Panc1 (cell line): ENCODE measurements at places on chromosomes 7 and 10. TPM values are rescaled to one million over a fixed set of nuclear protein-coding genes. Genes with fewer than 3 reads are reported as not detected.

Gene DYNC1I1
- 0.13 TPM for total RNA-seq

Gene AMZ1
- total RNA-seq, result 0.57 TPM

Gene BRAF
- total RNA-seq, result 26.3 TPM

Gene TDRD1
- not detected for total RNA-seq

Gene CPED1
- 0.39 TPM for total RNA-seq

Gene LRRD1
- 0.05 TPM for total RNA-seq

Gene ADAM12
- 0.10 TPM for total RNA-seq

Gene SLC25A13
- 69.4 TPM for total RNA-seq

Gene PCDH15
- 0.18 TPM for total RNA-seq

Gene FAM241B
- 29.1 TPM for total RNA-seq

DNA sequence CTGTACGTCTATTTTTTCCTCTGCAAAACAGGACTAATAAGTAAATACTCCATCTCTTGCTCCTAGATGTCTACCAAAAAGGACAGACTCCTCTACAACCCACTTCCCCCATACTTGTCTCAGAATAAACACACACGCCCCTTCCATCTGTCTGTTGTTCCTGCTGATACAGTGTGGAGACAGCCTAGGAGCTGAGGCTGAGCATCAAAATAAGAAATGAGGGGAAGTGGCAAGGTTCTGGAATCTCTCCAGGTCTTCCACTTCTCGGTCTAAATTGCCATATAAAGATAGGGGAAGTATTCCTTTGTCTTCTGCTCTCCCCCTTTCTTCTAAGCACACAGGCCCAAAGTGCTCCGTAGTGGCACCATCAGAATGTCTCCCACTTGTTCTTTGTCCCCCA is 30.8 kb upstream of the VSIR start:
- no peaks in the 10 kb centered on the region for H3K27me3 ChIP-seq
- no peaks in the 10 kb centered on the region; the same call in 1 of the 2 replicates for H3K4me1 ChIP-seq
- no peak overlapping the region for H3K27ac ChIP-seq

- H3K4me1 ChIP-seq, result no peaks in the 10 kb centered on the region
- no peak overlapping the region for H3K4me3 ChIP-seq
- H3K36me3 ChIP-seq, result no peaks in the 10 kb centered on the region
- H3K27ac ChIP-seq, result no peak overlapping the region
- DNase-seq, result no peak
Measured at GRCh38 chr7:92732316-92733036, 103.9 kb downstream of the CDK6 start.

DNA sequence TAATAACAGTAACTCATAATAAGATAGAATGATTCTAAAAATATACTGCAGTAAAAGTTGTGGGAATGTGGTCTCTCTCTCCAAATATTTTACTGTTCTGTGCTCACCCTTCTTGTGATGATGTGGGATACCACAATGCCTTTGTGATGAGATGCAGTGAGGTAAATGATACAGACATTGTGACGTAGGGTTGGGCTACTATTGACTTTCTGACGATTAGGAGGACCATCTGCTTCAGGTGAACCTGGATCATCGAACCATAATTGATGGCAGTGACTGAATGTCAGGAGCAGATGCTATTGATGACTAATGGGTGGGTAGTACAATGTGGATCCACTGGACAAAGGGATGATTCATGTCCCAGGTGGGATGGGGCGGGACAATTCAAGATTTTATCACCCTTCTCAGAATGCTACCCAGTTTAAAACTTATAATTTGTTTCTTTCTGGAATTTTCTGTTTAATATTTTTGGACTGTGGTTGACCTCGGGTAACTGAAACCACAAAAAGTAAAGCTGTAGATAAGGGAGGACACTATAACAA is 73.9 kb upstream of the ARMC3 start:
- H3K36me3 ChIP-seq, result no peaks in the 10 kb centered on the region
- H3K27me3 ChIP-seq, result no peaks in the 10 kb centered on the region
- no peak overlapping the region for H3K4me3 ChIP-seq
- H3K27ac ChIP-seq, result no peak overlapping the region

DNA sequence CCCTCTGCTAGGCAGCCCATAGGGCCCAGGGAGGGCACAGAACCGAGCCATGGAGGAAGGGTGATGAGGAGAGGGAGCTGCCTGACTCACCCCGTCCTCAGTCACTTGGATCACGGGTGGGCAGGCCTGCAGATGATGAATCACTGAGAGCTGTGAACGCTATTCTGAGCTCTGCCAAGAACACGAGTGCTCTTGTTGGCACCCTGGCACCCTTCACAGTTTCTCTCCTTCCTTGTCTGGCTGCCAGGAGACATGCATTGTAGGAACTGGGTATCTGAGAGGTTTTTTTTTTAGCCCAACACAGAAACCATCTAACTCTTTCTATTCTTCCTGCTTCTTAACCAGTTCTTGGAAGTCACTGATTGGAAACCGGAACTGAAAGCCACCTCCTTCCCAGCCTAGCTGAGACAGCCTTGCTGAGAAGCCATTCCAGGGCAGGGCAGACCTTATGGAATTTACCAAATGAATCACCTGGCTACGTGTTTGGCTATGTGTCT is 82.1 kb downstream of the SLC37A3 start:
- H3K4me3 ChIP-seq, result no peak overlapping the region
- no peaks in the 10 kb centered on the region for H3K36me3 ChIP-seq
- peaks cover 23% of the 10 kb centered on the region for H3K4me1 ChIP-seq
- no peaks in the 10 kb centered on the region for H3K27me3 ChIP-seq
- H3K27ac ChIP-seq, result no peak overlapping the region
- peak; percentile 25 for DNase-seq

GRCh38 chr10:104472505-104472904 is 118.9 kb downstream of the CFAP58 start:
- H3K27me3 ChIP-seq, result no peaks in the 10 kb centered on the region; the same call in none of the 2 replicates
- H3K4me3 ChIP-seq, result no peak overlapping the region
- no peak overlapping the region for H3K27ac ChIP-seq
- H3K4me1 ChIP-seq, result no peaks in the 10 kb centered on the region

GRCh38 chr7:139886206-139886605 is 57.1 kb downstream of the TBXAS1 start:
- H3K36me3 ChIP-seq, result no peaks in the 10 kb centered on the region
- DNase-seq, result no peak
- no peak overlapping the region for H3K4me3 ChIP-seq
- H3K27ac ChIP-seq, result no peak overlapping the region

DNA sequence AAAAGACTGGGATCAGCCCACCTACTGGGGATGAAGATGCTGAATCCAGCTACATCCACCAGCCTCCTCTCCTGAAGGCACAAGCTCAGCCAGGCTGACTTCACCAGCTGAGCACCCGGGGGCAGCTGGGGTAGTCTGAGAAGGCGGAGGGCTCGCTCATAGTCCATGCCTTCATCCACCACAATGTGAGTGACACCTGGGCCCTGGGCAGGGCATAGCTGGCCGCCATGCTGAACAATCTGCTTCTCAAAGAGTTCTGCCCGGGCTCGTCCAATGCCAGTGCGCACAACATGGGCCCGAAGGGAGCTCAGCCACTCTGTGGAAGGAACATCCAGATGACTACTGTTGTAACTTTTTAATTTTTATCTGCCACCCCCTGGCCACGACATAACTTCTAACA is 2.2 kb downstream of the POLL start:
- peaks cover 13% of the 10 kb centered on the region for H3K4me1 ChIP-seq
- no peak for DNase-seq
- H3K4me3 ChIP-seq, result no peak overlapping the region
- no peaks in the 10 kb centered on the region for H3K27me3 ChIP-seq

DNA sequence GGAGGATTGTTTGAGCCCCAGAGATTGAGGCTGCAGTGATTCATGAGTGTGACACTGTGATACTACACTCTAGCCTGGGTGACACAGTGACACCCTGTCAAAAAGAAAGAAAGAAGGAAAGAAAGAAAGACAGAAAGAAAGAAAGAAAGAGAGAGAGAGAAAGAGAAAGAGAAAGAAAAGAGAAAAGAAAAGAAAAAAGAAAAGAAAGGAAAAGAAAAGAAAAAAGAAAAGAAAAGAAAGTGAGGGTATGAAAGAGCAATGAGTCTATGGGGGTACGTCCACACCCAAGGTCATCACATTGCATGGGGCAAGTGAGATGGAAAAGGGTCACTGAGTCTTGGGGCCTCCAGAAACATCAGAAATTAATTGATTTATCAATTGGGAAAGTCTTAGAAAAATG is 135.2 kb upstream of the CSTF2T start:
- H3K4me3 ChIP-seq, result no peak overlapping the region
- no peaks in the 10 kb centered on the region for H3K27me3 ChIP-seq
- no peak overlapping the region for H3K27ac ChIP-seq
- H3K4me1 ChIP-seq, result no peaks in the 10 kb centered on the region

DNA sequence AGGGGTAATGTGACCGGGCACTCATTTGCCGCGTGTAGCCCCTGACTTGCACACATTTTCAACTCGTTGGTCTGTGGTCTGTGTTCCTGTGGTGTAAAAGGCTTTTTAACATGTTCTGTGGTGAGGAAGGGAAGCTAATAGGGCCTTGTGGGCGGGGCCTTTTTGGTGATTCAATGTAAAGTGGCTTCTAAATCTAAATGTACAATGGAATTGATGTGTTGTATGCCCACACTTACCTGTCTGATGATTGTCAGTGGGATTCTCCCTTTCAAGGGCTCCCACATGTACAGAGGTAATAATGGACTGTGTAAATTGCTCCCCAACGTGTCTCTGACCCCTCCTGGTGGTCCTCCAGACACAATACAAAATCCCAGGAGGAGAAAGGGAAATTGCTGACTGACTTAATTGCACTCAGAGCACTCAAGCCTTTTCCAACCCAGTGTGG is 43.1 kb upstream of the GATAD1 start:
- no peak for DNase-seq
- no peaks in the 10 kb centered on the region for H3K4me1 ChIP-seq
- peaks cover 9% of the 10 kb centered on the region for H3K36me3 ChIP-seq
- H3K4me3 ChIP-seq, result no peak overlapping the region
- H3K27ac ChIP-seq, result no peak overlapping the region

GRCh38 chr7:36777062-36777461 is 52.8 kb upstream of the AOAH start:
- no peak overlapping the region for H3K27ac ChIP-seq
- H3K4me1 ChIP-seq, result no peaks in the 10 kb centered on the region
- H3K4me3 ChIP-seq, result no peak overlapping the region
